H7 (cell line): ENCODE measurements at places on chromosomes 11 and 22.

GRCh38 chr22:30695871-30696655 is 1.4 kb downstream of the OSBP2 start:
- DNase-seq, result no peak

DNA sequence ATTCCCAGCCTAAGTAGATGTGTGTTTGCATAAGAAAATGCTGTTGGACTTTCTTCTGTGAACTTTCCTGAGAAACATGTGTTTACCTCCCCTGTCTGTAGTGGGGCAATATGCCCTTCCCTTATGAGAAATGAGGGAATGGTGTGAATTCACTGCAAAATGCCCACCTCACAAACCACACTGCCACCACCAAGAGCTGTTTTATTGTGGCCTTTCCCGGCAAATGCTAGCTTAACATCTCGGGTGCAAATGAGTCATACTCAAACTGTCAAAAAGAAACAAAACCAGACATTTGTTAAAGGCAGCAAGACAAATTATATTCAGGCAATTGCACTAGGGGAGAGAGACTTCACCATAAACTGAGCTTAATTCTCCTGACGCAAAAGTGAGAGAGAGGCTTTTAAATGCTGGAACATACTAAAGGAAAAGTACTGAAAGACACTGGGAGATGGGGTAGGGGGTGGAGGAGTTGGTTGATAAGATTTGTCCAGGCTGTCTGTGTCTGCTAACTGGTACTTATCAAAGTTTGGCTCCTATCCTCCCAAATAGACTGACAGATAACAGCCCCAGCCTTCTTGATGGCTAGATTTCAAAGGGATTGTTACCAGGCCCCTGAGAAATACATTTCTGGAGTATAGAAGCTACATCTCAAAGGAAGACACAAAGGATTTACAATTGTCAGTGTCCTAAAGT is 70.9 kb upstream of the OR5AK2 start:
- no peak for DNase-seq

DNA sequence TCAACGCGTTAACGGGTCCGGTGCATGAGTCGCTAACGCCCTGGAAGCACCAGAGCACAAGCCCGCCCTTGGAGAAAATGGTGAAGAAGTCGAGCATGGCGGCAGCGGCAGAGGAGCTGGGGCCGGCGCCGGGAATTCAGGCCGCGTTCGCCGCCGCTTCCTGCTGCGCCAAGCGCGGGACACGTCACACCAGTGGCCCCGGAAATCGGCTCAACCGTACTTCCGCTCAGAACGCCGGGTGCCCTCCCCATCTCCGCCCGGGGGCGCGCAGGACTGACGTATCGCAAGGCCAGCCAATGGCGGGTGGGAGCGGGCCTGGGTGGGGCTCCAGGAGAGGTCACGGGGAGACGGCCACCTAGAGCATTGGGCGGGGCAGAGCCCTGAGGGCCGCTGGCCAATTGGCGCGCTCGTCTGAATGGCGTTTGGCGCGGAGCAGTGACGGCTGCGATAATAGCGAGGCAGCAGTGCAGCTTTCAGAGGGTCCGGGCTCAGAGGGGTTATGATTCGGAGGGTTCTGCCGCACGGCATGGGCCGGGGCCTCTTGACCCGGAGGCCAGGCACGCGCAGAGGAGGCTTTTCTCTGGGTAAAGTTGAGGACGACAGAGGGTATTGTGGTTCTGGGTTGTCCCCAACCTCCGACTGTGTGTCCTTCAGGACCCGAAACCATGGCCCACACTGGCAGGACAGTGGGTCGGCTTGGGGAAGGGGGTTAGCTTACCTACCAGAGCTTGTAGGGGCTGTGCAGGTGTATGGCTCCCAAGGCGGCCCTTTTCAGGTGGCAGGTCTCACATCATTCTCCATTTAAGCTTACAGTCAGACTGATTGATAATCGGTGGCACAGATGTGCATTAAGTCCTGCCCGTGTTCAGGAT is at the start of the genes FOXRED1 and SRPRA:
Gene FOXRED1, plus strand, starts transcription at position 447 of the 872 bp plus-strand sequence. Its CDS starts 53 bp downstream, at position 500.
Gene SRPRA, minus strand, starts transcription at position 188 of the 872 bp plus-strand sequence. Its CDS starts 91 bp downstream, at position 97.
- DNase-seq, result peak; percentile 100

DNA sequence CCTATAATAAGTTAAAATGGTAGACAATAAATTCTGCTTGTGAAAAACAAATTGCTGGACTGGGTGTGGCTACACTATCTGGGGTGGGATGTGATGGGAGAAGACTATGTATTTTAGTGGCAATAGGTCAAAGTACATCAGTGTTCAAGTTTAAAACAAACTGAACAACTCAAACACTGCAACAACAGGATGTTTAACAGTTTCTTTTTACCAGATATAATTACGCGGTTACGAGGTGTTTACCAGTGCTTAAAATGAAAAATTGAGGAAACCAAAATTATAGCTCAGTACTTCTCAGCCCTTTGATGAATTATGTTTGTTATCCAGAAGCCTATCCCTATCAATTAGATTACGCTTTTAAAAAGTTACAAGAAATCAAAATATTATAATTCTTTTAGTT is 3.2 kb downstream of the PRDM10 start:
- no peak for DNase-seq

GRCh38 chr11:120153221-120153620 is 15.3 kb upstream of the TRIM29 start:
- no peak for DNase-seq

- DNase-seq, result peak; percentile 64
Observed at GRCh38 chr22:43424666-43425630, 13.1 kb downstream of the MPPED1 start.

DNA sequence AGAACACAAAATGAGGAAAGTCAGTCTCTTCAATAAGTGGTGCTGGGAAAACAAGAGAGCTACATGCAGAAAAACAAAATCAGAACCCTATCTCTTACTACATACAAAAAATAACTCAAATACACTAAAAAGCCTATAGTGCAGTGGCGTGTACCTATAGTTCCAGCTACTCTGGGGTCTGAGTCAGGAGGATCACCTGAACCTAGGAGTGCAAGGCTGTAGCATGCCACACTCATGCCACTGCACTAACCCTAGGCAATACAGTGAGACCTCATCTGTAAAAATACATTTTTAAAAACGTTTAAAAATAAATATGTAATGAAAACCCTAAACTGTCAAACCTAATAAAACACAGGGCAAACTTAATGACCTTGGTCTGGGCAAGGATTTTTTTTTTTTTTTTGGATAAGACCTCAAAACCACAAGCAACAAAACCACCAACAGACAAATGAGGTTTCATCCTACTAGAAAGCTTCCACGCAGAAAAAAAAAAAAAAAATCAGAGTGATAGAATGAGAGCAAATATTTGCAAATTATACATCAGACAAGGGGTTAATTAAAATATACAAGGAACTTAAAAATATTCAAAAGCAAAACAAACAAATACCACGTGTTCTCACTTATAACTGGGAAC is 35.2 kb downstream of the XKR3 start:
- DNase-seq, result no peak

DNA sequence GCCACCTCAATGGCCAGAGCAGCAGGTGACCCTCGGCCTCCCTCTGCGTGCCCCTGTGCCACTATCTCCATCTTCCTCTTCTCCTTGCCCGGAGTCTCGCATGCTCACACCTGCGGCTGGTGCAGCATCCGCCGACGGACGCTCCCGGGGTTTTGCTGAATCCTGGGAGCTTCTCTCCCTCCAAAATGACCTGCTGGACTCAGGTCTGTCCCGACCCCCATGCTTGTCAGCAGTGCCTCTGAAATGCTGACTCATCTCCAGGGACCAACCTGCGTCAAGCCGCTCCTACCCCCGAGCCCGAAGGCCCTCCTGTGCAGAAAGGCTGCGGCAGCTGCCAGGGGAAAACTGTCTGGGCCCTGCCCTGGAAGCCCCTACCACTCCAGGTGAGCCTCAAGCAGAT is 58.4 kb downstream of the CELSR1 start:
- DNase-seq, result peak; percentile 55

GRCh38 chr11:1668911-1669473 is 28.0 kb upstream of the KRTAP5-6 start:
- no peak for DNase-seq

- DNase-seq, result no peak
Observed at GRCh38 chr11:8811571-8811970, 99.4 kb upstream of the AKIP1 start.

DNA sequence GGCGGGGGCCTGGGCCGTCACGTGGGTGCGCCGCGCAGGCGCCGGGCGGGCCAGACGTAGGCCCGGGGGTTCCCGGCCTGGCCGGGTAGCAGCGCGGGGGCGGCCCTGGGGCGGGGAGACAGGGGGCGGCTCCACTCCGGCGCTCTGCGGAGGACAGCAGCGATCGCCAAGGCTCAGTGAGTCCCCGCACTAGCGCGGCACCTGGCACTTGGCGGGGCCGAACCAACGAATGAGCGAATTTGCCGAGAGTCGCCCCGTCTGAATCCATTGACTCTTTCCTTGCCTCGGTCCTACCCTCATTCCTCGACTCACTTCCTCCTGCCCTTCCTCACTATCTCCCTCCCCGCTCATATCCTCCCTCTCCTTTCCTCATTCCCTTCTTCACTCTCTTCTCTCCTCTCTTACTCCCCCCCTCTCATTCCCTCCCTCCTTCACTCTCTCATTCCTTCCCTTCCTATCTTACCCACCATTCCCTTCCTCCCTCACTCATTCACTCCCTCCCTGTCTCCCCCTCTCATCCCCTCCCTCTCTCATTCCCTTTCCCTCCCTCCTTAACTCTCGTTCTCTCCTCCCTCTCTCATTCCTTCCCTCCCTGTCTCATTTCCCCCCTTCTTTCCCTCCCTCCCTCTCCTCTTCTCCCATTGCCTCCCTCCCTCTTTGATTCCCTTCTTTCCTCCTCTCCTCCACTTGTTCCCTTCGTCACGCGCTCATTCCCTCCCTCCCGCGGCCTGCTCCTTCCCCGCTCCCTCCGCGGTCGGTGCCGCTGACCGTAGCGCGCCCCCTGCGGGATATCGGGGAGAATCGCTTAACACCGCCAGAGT is 476 bp upstream of the KLHL22 start:
- DNase-seq, result peak; percentile 99

DNA sequence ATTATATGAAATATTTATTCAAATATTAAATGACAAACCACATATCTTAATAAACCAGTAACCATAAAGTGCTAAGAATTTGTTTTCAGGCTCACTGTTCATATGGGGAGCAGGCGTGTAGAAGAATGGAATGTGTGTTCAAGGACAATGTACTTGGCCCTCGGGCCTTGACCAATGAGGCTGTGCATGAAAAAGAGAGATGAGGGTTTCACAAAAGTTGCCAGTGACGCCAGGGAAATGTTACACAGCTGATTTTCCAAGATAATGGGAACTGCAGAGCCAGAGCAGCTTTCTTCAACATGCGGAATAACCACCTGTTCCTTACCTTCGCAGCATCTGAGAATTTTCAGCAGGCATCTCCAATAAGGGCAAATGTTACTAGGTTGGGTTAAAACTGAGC is 4.2 kb downstream of the SF1 start:
- DNase-seq, result no peak

DNA sequence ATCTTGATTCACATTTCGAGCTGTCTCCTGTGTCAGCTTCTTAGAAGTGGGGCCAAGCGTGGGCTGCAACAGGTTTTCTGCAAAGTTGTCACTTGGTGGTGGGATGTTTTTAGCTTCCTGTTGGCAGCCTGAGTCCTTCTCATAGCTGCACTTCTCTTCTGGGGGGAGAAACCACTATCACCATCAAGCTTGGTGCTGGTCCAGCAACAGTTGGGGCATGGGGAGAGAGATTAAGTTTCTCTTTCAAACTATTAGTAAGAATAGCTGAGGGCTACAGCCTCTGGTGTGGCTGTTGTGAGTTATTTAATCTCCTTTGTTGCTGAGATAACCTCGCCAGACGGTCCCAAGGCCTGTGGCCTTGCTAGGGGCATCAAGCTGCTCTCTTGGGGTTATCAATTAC is 123.3 kb upstream of the CRYBB3 start:
- no peak for DNase-seq

DNA sequence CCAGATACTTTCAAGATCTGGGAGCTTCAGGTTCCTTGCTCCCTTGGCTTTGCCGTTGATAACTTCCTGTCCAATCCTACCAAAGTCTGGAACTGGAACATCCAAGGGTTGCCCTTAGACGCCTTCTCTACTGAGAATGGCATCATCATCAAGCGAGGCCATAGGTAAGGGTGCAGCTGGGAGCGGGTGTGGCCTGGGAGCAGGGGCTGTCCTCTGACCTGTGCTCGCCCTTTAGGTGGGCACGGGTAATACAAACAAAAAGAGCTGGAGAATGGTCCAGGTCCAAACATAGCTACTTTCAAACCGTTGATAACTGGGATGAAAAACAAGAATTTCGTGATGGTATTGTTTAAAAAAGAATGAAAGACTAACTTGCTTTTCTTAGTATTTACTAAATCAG is 25.0 kb downstream of the CASP12 start:
- peak; percentile 4 for DNase-seq

- DNase-seq, result peak; percentile 7
Observed at GRCh38 chr22:28232204-28232603, 313.1 kb upstream of the PITPNB start.

GRCh38 chr11:118628432-118628831 is 21.0 kb downstream of the PHLDB1 start:
- no peak for DNase-seq

DNA sequence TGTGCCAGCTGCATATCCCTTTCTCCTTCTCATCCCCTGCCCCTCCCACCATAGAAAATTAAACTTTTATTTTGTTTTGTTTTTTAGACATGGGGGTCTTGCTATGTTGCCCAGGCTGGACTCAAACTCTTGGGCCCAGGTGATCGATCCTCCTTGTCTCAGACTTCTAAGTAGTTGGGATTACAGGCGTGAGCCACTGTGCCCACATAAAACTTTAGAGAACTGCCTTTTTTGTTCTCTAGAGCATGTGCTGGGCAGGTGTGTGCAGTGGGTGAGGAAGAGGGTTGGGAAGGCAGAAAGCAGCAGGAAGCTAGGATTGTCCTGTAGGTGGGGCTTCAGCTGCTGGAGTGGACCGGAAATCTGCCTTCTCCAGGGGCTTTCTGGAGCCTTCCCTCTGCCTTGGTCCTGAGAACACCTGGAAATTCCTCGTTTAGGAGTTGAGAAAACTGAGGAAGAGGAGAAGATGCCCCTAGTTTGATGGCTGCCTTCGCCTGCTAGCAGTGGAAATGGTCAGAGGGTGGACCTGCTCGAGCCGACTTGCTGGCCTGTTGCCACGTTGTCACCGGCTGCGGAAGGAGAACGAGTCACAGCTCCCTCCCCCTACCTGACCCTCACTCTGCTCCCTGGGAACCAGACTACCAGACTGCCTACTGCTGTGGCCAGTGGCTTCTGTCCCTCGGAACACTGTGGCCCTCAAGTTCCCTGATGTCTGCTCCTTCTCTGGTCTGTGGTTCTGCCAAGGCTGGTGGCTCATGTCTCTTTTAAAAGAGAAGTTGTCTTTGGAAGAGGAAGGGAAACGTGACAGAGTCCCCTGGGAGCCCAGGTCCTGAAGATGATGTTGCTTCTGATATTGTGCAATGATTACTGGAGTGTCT is 4.0 kb downstream of the ST14 start:
- DNase-seq, result no peak

DNA sequence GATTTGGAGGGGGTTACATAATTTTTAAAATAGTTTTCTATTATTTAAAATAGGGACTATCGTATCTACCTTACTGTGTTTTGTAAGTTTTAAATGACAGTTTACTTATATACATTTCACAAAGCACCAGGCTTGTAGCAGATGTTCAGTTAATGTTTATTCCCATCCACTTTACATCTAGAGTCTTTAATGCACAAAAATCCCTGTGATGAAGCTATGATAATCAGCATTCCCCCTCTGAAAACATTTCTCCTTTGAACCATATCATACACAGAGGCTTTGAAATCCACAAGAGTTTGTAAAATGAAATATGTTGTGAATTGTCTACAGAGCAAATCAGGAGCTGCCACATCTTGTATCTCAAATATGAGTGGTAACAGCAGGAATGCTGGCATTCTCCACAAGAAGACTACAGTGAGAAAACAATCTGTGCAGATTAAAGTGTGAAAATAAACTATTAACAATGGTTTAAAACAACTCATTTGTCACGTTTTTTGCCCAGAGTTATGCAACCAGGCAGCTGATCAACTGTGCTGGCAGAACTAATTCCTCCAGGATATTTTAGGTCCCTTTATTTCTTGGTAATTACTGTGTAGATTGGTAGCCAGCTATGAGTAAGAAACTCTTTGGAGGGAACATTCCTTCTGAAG is 699.1 kb upstream of the ARHGAP42 start:
- no peak for DNase-seq
